ENCODE measurements at places on chromosomes 11 and 22.
A peak's percentile ranks its signal among the peaks of the same experiment; 100 is the strongest.

DNA sequence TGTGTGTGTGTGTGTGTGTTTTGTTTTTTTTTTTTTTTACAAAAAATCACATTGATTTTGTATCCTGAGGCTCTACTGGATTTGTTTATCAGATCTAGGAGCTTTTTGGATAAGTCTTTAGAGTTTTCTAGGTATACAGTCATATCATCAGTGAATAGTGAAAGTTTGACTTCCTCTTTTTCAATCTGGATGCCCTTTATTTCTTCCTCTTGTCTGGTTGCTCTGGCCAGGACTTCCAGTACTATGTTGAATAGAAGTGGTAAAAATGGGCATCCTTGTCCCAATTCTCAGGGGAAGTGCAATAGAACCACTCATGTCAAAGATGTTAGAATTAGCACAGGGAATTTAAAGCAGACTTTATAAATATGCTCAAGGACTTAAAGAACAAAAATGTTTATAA is 32.6 kb upstream of the PRDM11 start:
- DNase-seq = no peak

DNA sequence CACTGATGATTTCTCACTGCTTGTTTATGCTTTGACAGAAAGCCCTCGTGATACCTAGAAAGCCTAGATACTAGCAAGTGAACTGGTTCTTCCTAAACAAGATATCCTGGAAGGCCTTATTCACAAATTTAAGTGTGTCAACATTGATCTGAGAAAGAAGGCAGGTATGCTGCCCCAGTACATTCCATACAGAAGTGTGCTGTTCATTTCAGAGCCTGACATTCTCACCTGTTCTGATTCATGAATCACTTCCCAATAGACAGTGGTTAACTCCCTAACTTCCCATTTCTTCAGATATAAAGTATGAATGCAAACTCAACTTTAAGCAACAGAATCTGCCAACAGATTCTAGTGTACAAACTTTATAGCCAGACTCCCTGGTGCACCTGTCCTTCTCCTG is 15.5 kb upstream of the RASSF10 start:
- no peak for DNase-seq

DNA sequence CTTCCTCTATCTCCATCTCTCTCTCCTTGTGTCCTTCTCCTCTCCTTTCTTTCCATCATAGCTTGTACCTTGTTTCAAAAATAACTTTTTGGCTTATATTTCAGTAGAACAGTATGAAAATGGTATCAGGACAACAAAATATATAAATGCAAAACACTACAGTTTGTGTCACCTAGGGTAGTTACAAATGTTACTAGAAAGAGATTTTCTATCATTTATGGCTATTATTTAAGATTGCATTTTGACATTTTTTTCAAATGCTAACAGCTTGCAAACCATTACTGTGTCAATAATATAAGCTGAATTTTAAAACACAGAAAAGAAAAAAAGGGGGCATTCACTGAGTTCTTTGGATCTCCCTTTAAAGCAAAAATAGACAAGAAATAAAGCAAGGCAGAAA is 392.3 kb upstream of the LRRC4C start:
- DNase-seq = no peak

DNA sequence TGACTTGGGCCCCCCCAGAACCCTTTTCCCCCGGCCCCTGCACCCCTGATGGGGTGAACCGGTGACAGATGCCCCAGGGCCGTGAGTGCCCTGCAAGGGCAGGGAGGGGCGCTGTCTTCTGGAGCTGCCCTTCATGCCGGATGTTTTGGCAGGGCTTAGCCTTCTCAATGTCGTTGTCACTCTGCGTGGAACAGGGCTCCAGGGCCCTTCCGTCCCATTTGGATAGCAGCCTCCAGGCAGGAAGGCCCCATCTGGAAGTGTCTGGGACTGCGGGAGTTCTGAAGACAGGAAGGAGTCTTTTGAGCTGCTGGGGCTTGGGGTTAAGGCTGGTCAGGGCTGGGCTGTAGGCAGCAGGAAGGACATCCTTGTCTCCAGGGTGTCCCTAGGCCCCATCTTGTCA is 4.6 kb downstream of the FRMD8 start:
- no peak for DNase-seq

- no peak for DNase-seq
Observed at GRCh38 chr11:14455648-14456430, 43.8 kb downstream of the COPB1 start.

- DNase-seq = no peak
Observed at GRCh38 chr11:100635194-100635593, 51.9 kb upstream of the ARHGAP42 start.

- DNase-seq = no peak
Observed at GRCh38 chr11:34719303-34719848, 98.5 kb downstream of the EHF start.

DNA sequence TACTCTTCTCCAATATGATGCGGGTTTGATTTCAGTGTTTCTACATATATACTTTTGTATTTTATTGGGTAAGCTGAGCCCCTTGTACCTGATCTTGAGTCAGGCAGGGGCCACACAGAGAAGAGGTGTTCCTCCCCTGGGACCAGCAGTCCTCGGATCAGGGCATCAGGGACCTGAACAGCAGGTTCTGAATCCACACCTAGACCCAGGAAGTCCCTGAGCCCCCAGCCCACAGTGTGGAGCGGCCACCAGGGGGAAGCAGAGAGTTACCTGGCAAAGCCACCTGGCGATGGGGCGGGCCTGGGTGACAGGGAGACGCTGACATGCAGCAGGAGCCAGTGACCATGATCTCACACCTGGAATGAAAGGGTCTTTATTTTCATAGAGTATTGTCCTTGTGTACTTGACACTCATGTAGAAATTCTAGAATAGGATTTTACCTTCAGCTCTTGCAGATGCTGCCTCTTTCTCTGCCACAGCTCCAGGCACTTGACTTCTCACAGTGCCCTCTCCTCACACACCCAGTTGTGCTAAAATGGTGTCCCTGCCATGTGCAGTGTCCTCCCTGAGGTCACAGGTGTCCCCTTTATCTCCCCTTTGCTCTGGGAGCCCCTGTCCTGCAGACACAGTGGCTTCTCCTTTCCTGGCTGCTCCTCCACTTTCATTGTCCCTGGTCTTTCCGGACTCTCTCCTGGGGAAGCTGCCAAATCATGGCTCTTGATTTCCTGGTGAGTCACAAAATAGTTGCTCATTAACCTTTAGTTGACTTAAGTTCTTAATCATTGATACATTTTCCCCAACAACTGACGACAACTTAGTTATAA is 48.5 kb downstream of the GGTLC2 start:
- peak; percentile 53 for DNase-seq

- no peak for DNase-seq
Observed at GRCh38 chr11:71189768-71190315, 62.5 kb downstream of the SHANK2 start.

- DNase-seq = no peak
Observed at GRCh38 chr11:69655479-69656428, 14.8 kb downstream of the CCND1 start.

- DNase-seq = no peak
Observed at GRCh38 chr11:133507185-133507584, 25.1 kb downstream of the OPCML start.

GRCh38 chr11:45383224-45383623 is 97.1 kb upstream of the SYT13 start:
- no peak for DNase-seq

DNA sequence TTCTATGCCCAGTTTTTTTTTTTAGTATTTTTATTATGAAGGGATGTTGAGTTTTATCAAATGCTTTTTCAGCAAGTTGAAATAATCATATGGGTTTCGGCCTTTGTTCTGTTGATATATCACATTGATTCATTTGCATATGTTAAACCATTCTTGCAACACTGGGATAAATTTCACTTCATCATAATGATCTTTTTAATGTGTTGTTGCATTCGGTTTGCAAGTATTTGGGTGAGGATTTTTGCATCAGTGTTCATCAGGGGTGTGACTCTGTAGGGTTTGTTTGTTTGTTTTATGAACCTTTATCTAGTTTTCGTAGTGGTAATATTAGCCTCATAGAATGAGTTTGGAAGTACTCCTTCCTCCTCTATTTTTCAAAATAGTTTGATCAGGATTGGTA is 103.5 kb downstream of the TTC28 start:
- DNase-seq = no peak

DNA sequence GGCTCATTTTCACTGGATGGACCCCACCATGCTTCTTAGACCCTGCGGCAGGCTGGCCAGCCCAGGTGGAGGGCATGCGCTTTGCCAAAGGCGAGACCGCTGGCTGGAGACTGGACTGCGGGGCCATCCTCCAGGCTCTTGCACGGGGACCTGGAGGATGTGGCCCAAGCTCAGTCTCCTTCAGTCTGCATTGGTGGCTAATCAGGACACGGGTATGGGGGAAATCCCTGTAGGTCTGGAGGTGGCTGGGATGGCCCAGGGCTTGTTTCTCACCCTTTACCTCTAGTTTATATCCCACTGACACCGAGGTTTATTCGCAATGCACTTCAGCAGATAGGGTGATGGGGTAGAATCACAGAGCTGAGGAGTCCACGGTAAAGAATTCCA is 45.0 kb downstream of the BCR start:
- no peak for DNase-seq

GRCh38 chr11:92225568-92226330 is 1.1 kb downstream of the FAT3 start:
- no peak for DNase-seq

- DNase-seq = no peak
Observed at GRCh38 chr22:35381424-35382009, 621 bp downstream of the HMOX1 start.

- DNase-seq = no peak
Observed at GRCh38 chr22:43566561-43567332, 154.9 kb downstream of the MPPED1 start.

- DNase-seq = no peak
Observed at GRCh38 chr22:46352691-46353386, 17.3 kb downstream of the TRMU start.

DNA sequence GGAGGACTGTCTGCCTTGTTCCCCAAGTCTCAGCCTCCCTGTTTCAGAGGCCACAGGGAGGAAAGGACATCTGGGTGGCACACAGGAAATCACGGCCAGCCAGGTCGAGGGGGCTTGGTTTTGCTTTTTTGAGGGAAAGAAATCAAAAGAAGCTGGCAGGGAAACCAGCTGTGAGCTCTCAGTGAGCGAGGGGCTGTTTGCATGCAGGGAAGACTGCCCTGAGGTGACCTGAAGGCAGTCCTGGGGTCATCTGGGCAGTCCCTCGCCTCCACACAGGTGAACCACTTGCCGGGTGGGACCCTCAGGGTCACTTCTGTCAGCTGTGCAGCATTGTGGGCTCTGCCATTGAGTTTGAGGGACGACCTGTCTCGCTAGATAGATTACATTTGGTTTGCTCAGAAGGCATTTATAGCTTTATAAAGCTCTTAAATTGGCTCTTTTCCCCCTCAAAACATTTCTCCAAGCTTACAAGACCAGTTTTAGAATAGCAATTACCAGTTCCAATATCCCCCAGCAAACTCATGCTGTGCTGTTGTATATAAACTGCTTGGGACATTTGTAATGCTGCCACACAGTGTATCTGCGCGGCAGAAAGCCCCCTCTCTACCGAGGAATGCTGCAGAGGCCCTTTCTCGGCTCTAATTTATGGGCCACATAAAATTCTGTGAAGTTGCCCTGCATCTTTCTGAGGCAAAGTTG is 28.3 kb downstream of the PKNOX2 start:
- DNase-seq = no peak

DNA sequence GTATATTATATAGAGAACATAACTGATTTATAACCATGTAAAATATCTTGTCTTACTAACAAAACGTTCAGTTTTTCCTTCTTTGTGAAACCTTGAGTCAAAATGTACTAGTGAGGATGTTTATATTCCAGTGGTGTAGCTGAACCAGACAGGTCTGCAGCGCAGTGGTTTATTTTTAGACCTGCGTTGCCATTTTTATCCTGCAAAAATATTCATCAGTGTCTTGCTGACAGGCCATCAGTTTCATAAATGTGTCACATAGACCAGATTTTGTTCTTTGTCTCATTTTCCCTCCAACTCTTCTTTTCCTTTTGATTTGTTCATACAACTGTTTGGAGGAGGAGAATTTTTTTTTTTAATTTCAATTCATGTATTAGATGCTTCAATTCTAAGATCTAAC is 43.1 kb downstream of the HSD17B12 start:
- no peak for DNase-seq

DNA sequence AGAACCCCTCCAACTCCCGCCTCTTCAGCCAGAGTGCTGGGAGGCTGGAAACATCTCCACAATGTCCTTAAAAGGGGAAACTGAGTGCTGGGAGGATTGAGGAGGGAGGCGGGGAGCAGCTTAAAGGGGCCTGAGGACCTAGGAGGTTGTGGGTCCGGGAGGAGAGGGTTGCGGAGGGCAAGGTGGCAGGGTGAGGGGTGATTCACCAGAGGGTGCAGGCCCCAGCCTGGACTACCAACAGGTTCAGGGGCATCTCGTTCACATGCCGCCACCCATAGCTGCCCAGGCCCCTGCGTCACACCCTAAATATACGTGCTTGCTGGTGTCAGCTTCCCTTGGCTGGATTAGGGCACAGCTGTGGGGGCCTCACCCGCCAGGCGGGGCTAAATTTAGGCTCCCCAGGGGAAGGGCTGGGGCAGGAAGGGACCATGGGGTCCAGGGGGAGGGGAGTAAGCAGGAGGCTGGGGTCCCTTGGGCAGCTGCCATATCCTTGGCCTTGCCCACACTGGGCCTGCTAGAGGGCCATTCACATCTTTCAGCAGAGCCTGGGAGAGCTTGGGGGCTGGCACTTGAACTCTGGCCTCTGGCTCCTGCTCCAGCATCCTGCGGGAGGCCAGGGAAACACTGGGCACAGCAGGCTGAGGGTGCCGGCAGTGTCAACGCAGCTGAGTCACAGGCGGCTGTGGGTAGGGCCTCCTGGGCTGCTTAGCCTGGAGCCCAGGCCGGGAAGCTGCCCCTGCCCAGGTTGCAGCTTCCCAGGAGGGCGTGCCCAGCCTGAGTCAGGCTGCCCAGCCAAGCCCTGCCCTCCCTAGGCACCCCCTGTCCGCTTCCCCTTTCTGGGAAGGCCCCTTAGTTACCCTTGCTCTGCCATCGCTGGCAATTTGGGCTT is 1.3 kb downstream of the EHBP1L1 start:
- no peak for DNase-seq

- no peak for DNase-seq
Observed at GRCh38 chr11:67470337-67471002, 1.4 kb upstream of the TMEM134 start.

All from activated T-cell treated with anti-CD3 and anti-CD28 coated beads for 48 hours (primary cell).